ENCODE measurements at places on chromosomes 6 and 20. TPM values are rescaled to one million over a fixed set of nuclear protein-coding genes. Genes with fewer than 3 reads are reported as not detected.

The NT5E gene
- polyA plus RNA-seq, result 13.2 TPM

The ARMC12 gene
- polyA plus RNA-seq, result 0.89 TPM

The PCNA gene
- polyA plus RNA-seq, result 138 TPM

The MARCKS gene
- polyA plus RNA-seq, result 274 TPM

The GPR63 gene
- polyA plus RNA-seq, result 3.4 TPM

DNA sequence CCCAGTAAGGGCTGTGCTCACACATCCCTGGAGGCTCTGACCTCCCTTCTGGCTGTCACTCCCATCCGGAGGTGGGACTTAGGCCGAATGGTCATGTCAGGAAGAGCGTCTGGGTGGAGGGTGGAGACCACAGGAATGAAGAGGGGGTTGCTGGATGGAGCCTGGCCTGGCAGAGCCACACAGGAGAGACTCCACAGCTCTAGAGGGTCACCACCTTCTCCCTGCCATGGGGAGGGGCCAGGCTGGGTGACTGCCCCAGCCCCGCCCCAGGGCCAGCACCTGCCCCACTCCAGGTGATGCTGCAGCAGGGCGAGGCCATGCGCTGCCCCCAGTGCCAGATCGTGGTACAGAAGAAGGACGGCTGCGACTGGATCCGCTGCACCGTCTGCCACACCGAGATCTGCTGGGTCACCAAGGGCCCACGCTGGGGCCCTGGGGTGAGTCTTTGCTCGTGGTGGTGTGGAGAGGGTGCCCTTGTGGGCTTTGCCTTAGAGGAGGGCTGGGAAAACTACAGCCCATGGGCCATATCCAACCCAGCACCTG lies 20.6 kb downstream of the RBCK1 start:
- no peak for DNase-seq

DNA sequence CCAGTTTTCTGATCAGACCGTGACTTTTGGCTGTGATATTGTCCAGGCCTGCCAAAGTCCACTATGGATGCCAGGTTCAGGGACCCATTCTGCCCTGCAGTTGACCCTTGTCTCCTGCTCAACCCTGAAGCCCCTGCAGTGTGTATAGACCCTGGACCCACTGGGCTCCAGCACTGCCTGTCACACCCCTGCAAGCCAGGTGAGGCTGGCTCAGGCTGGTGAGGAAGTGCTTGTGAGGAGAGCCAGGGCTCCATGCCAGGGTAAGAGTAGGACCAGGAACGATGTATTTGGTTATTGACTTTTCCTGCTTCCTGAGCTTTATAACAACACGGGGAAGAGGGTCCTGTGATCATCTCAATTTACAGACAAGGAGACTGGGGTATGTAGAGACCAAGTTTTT lies 19.1 kb upstream of the CD93 start:
- no peak for DNase-seq

DNA sequence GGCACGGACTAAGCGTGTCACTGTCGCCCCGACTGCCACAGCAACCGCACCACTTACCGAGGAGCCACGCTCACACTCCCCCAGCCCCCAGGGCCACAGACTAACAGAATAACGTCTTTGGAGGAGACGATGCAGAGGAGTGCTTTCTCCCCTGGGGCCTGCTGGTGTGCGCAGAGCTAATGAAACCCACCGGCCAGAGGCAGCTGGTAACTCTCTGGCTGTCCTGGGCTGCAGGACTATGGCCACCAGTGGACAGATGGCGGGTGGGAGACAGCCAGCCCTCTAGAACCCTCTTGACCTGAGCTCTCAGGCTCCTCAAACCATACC lies 228.0 kb downstream of the DLL1 start:
- DNase-seq, result no peak

- DNase-seq, result no peak
Observed at GRCh38 chr6:119186490-119186889, 108.0 kb upstream of the FAM184A start.

DNA sequence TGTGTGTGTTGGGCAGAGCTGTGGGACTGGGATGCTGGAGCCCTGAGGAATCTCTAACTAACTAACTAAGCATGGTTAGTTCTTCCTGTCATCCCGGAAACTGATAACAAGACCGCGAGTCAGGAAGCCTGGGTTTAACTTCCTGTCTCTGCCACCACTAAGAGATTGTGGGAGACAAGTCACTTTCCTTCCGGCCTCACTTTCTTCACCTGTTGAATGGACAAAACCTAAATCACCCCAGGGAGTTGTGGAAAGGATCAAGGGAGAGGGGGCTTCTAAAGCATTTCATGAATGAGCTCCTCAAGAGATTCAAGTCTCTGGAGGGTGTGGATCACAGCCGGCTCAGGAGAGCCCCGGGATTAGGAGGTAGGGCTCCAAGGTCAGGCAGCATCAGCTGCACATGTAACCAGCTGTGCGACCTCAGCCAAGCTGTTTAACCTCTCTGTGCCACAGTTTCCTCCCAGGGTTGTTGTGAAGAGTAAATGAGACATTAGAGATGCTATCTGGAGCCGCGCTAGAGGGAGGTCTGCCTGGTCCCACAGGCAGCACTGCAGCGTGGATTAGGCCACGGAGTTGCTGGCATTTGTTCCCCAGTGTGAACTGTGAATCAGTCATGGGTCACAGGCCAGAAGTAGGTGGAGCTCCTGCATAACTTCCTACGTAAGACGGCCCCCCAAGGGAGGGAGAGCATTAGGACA lies 105.1 kb downstream of the TOX2 start:
- DNase-seq, result no peak

DNA sequence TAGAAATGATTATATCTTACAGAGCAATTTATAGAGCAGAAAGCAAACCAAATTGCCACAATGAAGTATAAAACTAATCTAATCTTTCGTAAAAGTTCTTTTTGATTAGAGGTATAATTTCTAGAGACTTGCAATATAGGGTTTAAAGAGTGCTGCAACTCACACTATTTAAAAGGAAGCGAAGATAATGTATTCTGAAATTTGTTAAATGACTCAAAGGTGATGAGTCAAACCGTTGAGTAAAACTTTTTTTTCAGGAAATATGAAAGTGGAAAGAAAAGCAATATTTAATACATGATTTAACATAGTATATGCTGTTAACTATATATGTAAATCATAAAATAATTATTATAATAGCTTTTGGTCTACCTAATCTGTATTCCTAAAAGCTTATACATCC lies 133.6 kb downstream of the SYNE1 start:
- DNase-seq, result no peak

DNA sequence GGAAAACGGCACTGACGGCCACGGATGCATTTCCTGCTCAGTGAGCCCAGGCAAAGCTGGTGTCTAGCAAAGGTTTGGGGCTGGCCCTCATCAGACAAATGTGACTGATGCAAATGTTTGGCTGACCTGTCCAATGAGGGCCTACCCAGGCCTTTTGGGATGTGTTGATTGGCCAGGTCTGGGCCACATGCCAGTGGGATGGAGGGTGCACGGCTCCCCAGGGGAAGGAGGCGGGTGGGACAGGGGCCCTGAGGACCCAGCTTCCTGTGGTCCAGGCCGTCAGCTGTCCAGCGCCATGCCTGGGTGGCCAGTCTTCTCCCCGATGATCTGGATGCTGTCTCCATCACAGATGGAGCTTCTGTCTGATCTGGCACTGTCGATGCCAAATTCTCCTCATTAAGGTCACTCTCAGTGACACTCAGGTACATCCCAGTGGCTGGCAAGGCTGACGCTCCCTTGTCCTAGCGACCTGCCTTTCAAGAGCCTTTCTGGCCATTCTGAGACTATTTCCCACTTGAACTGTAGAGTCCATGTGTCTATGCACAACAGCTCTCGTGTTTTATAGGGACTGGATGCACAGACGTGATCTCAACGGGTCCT lies 43.0 kb downstream of the NTSR1 start:
- DNase-seq, result no peak

DNA sequence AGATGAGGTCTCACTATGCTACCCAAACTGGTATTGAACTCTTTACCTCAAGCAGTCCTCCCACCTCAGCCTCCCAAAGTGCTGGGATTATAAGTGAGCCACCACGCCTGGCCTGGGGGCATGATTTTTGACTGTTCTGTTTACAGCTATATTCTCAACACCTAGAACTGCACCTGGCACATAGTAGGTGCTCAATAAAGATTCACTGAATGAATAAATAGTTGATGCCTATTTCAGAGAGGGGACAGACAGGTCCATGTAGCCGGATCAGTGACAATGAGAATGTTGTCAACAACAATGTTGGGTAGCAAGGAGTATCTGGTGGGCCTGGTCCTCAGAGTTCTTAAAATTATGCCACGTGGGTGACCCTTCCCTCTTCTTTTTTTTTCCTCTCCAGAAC lies 8.9 kb downstream of the TRAF3IP2 start:
- DNase-seq, result no peak

- DNase-seq, result no peak
Observed at GRCh38 chr6:2855061-2855519, 13.4 kb upstream of the SERPINB1 start.
